Stimulated activated CD4-positive, alpha-beta T cell treated with anti-CD3 and anti-CD28 coated beads, Interleukin-2, amount 100 ng/mL, for 24 hours (primary cell): ENCODE measurements at places on chromosomes 7 and 10.

DNA sequence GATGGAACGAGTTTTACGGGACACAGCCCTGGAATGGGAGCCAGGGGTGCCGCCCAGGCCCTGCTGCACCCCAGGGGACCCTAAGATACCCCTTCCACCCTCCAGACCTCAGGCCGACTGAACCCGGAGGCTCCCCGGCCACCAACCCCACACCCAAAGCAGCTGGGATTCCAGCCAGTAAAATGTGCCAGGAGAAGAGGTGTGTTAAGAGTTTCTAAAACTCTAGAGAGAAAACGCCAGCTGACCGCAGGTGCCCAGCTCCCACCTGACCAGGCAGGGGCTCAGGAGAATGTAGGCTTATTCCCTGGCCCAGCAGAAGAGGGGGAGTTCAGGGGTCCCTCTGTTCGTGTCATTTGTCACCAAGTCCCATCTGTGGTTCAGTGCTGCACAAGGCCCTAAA, 17.5 kb downstream of the NUDT1 start:
- no peak for DNase-seq

DNA sequence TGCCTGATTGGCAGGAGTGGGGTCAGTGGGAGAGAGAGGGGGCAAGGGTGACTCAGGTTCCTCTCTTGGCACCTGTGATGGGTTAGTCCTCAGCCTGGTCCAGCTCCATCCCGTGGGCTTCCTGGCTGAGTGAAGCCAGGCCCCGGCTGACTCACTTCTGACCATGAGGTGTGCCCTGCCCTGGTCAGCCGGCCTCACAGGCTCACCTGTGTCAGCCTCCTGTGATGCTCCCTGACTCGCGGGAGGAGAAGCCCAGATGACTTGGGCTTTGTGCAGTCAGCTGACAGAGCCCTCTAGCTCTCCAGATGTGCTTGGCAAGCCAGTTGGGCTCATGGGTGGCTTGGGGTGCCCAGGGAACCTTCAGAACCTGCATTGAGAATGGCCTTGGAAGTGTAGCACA, 16.0 kb upstream of the PPIF start:
- peak; percentile 30 for DNase-seq

DNA sequence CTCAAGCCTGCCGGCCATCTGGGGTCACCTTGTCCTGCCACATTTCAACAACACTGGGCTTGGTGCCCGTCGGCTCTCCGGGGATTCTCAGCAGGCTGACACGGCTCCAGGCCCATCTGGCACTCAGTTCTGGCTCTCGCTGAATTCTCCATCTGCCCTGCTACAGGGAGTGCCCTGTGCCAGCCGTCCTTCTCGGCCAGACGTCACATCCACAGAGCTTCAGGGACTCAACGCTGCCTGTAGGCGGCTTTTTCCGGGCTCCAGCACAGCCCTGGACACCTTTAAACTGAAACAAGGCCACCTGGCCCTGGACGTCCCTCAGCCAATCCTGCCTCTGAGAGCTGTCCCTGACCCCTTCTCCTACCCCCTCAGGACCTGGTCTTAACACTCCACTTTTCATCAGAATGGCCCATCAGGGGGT, 43.0 kb downstream of the TMEM130 start:
- no peak for DNase-seq

GRCh38 chr10:34358729-34359434, 456.2 kb downstream of the PARD3 start:
- DNase-seq: no peak

- peak; percentile 51 for DNase-seq
These were observed 4.3 kb downstream of the ELOVL3 start for GRCh38 chr10:102230264-102230860.

- DNase-seq: no peak
These were observed 42.8 kb downstream of the NIPSNAP2 start for GRCh38 chr7:56007167-56007652.

DNA sequence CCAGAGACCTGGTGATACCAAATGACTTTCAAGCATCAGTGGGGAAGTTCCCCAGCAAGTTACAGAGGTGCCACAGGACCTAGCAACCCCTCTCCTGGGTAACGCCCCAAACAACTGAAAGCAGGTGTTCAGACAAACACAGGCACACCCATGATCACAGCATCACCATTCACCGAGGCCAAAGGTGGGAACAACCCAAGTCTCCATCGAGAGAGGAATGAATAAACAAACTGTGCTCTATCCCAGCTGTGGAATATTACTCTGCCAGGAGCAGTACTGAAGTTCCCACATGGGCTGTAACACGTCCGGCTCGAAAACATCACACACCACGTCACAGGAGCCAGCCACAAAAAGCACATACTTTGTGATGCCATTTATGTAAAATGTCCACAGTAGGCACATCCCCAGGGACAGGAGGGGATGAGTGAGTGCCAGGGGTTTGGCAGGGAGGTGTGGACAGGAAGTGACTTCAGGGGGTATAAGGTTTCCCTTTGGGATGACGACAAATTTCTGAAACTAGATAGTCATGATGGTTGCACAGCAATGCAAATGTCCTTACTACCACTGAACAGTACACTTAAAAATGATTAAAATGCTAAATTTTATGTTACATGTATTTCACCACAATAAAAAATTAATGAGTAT, 222.8 kb downstream of the TNS3 start:
- DNase-seq: no peak

- DNase-seq: no peak
These were observed 45.8 kb upstream of the SKAP2 start for GRCh38 chr7:26910221-26910620.
